ENCODE measurements at places on chromosomes 6 and 20.

DNA sequence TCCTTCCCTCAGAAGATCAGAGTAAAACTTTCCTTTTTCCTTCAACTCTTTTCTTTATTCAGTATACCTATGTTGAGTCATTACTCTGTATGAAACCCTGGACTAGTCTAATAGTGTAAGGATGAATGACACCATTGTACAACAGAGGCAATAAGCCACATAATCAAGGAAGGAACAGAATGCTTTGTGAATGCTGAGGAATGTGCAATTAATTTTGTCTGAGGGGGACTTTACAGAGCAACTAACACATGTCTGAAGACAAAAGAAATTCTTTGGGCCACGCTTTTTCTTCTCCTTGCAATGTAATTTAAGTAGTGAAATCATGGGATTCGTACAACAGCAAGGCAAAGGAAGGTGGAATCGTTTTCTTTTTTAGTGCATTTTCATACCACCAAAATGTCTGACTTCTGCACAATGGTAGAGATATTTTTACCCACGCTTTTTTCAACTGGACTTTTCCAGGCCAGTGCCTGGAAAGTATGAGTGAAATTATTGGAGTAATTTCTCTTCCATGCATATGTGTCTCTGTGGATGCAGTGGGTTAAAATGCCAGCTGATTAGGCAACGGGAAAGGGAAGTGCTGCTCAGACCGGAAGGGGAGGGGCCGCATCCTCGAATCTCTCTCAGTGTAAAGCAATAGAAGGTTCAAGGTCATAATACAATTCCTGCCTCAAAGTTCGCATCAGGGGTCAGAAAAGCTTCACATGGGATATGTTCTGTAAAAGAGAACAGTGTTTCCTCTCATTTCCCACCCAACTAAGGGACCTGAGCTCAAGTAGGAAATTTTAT is 89.9 kb upstream of the MTHFD1L start:
- DNase-seq, result no peak

DNA sequence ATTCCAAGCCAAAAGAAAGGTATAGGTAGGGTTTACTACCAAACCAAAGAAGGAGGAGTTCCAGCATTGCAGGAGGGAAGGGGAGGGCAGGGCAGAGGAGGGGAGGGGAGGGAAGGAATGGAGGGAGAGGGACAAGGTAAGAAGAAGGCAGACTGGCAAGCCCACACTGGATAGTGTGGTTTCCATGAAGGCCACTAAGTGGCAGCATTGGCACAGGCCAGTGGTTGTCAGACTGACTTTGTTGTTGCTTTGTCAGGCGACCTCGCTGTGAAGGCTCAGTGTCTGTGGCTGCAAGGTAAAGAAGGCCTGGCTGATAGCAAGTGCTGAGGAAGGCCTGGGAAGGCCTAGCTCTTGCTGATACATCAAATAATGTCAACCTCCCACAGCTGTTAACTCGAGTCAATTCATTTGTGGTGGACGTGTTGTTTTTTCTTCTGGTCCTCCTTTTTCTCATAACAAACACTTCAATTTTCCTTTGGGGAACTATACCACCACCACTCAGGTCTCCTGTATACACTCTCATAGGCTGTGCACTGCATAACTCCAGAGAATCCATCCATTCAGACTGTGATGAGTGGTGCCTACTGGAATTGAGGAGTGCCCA is 7.7 kb upstream of the ZNF334 start:
- peak; percentile 75 for DNase-seq

GRCh38 chr6:108277831-108278230 is 17.0 kb upstream of the SNX3 start:
- no peak for DNase-seq

- no peak for DNase-seq
These were observed 27.9 kb downstream of the SULF2 start for GRCh38 chr20:47757145-47758035.

DNA sequence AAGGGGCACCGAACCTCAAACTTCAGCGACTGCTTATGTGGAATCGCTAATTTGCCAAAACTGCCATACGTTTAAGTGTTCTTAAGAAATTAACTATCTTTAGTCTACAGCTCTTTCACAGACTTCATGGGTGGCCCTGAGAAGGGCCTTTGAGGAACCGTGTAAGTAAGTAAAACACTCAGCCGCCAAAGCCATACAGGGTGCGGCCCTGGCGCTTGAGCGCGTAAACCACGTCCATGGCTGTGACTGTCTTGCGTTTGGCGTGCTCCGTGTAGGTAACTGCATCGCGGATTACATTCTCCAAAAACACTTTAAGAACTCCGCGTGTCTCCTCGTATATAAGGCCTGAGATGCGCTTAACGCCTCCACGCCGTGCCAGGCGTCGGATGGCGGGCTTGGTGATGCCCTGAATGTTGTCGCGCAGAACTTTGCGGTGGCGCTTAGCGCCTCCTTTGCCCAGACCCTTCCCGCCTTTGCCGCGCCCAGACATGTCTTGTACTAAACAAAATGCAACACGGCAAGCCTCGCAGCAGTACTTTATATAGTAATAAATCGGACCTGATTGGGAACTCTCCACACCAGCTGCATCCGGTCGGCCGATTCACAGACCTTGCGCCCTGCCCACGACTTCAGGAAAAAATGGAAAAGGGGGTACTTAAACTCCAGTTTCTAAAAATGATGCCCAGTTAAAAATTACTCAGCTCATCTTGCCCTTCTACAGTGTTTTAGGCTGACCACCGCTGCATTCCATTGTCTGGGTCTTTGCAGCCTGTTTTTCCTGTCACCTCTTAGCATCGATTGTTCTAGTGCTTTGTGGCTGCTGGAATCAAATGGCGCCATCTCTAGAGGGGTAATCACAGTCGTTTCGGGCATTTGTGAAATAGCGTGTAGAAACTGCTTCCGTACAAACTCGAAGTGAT is 38.9 kb downstream of the OR2B2 start:
- peak; percentile 87 for DNase-seq

GRCh38 chr6:54419885-54420284 is 111.6 kb downstream of the TINAG start:
- DNase-seq, result no peak
